ENCODE measurements at places on chromosomes 5 and 9. TPM values are rescaled to one million over a fixed set of nuclear protein-coding genes. Genes with fewer than 3 reads are reported as not detected.

Gene GDA
- total RNA-seq: not detected

Gene PLAC8L1
- total RNA-seq: not detected

Gene PCDHAC1
- not detected for total RNA-seq

Gene CCDC152
- total RNA-seq: 0.06 TPM

Gene CCL27
- total RNA-seq: 0.16 TPM

Gene SHISAL2B
- not detected for total RNA-seq

Gene SH3GL2
- 0.06 TPM for total RNA-seq

Gene PCDHGA6
- 1.5 TPM for total RNA-seq

Gene LTC4S
- total RNA-seq: not detected

Gene CDH9
- not detected for total RNA-seq

Gene URM1
- total RNA-seq: 37.1 TPM

Gene KIF27
- 5.2 TPM for total RNA-seq

Gene SPINK13
- not detected for total RNA-seq

Gene SHOC1
- total RNA-seq: not detected

Gene VLDLR
- 7.4 TPM for total RNA-seq

Gene SLC35D2
- total RNA-seq: 25.5 TPM

Gene OR1Q1
- total RNA-seq: not detected

Gene CNTNAP3B
- 361 TPM for total RNA-seq

Gene MGAT1
- total RNA-seq: 116 TPM

Gene MZB1
- 0.16 TPM for total RNA-seq

Gene SIMC1
- total RNA-seq: 1.5 TPM
